NCI-H460 (cell line): ENCODE measurements at places on chromosomes 6 and 20. TPM values are rescaled to one million over a fixed set of nuclear protein-coding genes. Genes with fewer than 3 reads are reported as not detected.
A peak's percentile ranks its signal among the peaks of the same experiment; 100 is the strongest.

DNA sequence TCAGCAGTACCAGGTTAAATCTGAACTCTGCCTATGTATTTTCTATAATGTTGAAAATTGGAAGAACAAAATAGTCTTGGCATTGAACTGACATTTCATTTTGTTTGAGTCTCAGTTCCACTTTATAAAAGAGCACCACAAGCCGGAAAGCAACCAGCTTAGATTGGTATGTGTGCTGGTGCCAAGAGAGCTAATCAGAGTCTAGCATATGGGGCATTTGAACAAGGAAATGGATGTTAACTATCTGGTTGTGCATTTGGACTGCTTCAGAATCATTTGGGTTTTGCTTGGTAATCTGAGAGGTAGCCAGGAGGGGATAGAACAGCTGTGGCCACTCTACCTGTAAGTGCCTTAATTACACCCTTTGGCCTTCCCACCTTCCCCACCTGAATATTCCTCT lies 184.8 kb downstream of the GRIK2 start:
- DNase-seq, result no peak

DNA sequence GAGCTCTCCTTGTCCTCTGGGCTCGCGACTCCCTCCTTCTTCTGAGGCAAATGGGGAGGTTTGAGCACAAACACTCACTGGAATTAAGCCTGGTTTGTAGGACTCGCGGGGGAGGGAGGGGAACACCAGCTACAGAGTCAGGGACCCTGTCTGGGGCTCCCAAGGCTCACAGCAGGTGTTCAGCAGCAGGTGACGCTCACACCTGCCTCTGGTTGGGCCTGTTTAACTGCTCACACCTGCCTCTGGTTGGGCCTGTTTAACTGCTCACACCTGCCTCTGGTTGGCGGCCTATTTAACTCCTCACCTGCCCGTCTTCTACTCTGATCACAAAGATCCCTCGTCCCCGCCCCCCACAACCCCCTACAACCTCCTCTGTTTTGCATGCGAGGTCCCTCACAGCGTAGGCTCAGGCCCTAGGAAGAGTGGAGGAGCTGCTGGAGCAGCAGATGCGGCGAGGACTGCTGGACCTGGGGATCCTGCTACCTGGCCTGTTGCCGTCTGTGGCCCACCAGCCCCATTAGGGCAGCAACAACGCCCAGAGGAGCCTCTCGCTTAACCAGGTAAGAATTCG lies 181.9 kb downstream of the ERMARD start:
- DNase-seq, result no peak

GRCh38 chr6:140897804-140898573 lies 1234.7 kb upstream of the GJE1 start:
- DNase-seq, result peak; percentile 56

GRCh38 chr20:16562259-16562658 lies 11.0 kb downstream of the KIF16B start:
- no peak for DNase-seq

GRCh38 chr20:41380551-41381193 lies 14.1 kb upstream of the EMILIN3 start:
- no peak for DNase-seq

GRCh38 chr20:24446811-24447210 lies 22.6 kb upstream of the SYNDIG1 start:
- DNase-seq, result no peak

DNA sequence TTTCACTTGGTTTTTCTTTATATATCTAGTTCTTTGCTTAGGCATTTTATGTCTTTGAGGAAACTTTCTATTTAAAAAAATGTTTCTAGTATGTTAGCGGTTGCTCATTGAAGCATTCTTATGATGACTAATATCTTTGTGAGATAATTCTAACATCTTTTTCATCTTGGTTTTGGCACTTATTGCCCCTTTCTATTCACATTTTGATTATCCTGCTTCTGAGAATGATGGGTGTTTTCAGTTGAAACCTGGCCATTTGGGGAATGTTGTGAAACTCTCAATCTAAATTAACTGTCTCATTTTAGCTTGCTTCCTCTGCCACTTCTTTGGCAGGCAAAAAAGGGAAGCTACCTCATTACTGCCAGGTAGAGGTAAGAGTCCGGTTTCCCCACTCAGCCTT lies 683.1 kb downstream of the DOK5 start:
- DNase-seq, result no peak

GRCh38 chr20:46332373-46333160 lies 24.3 kb upstream of the CDH22 start:
- DNase-seq, result no peak

DNA sequence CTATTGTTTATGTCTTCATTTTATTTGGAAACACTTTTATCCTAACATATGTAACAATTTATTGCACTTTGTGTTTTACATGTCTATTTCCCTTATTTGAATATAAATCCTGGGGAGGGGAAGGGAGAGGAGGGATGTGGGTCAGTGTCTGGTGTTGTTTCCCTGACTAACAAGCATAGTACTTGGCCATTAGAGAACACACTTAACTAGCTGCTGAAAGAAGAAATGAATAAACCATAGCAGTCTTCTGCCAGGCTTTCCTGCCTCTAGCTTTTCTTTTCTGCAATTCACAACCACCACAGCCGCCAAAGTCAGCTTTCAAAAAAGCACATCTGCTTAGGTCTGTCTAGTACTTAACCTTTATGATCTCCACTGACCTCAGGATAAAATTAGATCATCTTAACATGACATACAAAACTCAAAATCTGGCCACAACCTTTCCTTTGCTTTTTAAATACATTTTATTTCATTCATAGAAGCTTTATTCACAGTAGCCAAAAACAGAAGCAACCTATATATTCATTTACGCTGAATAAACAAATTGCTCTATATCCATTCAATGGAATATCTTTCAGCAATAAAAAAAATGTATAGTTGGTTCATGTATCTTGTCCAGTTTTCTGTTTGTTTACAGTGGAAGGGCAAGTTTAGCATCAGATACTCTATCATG lies 16.3 kb downstream of the PDSS2 start:
- DNase-seq, result no peak

DNA sequence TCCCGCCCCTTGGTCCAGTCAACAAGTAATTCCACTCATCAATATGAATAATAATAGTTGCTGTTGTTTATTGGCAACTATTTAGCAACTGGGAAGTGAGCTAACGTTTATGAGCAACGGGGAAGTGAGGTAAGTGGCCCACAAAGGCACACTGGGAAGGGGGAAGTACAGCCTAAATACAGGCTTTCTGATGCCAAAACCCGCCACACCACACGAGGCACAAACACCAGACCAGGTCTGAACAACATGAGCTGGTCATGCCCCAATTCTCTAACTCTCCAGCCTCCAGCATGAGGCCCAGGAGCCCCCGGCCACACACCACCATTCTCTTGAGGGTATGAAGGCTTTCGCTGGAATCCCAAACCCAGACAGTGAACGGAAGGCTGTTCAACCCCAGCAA lies 50.8 kb downstream of the PREX1 start:
- no peak for DNase-seq

DNA sequence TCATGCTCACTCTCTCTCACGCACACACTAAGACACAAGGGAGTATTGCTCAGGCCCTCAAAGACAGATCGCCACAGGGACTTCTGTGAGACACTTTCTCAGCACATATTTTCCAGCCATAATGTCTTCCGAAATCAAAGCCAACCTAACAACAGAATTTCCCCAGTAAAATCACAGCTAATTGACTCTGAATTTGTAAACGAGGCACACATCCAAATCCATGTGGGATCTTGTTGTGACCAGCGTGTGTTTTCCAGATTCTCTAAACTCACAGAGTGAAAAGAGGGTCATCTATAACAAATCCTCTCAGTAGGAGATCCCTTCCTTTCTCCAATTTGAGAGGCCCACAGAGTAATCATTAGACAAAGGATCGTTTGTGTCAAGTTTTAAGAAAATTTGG lies 280.4 kb downstream of the PACRG start:
- no peak for DNase-seq

- no peak for DNase-seq
These were observed 19.8 kb upstream of the AAR2 start for GRCh38 chr20:36216314-36217025.

DNA sequence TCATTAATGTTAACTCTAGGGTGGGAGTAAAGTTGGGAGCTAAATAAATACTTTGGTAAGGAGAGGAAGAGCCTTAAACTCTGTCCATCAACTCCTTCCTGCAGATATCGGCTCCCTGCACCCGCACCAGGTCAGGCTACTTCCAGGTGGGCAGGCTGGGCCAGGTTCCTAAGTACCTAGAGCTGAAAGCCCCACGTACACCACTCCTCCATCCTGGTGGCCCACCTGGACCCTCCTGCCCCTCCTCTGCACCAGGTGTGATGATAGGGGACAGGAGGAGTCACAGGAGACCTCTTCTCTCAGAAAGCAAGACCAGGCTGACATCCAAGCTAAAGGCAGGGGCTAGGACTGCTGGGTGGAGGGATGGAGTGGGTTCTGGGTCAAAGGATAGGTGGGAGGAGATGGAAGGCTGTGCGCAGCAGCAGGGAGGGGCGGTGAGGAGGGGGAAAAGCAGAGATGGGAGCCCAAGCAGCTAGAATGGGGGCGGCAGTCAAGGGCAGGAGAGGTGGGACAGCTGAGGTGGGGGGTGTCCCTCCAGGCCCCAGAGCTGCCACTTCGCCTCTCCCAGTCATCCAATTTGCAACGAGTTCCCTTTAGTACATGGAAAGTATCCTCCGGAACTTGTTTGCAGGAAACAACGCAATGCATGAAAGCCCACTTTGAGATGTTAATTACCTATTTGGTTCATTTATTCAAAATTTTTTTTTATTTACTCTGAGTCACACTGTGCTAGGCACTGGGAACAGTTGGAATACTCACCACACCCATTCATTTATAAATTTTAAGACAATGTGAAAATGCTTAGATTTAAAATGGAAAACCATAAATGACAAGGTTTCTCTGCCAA lies 15.2 kb upstream of the TOX2 start:
- DNase-seq, result no peak

DNA sequence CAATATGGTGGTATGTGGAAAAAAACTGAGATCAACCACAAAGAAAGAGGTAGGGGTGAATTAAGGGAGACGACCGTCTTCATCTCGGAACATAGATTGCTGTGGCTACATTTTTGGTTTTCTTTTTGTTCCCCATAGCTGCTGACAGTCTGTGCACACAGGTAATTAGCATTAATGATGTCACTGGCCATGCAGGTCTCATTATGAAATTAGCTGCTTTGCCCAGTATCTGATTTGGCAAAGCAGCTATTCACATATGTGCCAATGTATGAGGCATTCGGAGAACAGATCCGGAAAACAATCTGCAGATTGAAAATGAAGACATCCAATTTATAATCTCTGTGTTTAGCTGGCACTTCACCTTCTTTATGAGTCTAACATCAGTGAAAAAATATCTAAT lies 13.1 kb downstream of the NOX3 start:
- no peak for DNase-seq

GRCh38 chr20:5608104-5608441 lies 142.1 kb upstream of the SHLD1 start:
- DNase-seq, result no peak

- no peak for DNase-seq
These were observed 184.7 kb upstream of the RALGAPA2 start for GRCh38 chr20:20897145-20897544.

- no peak for DNase-seq
These were observed 13.4 kb upstream of the NANP start for GRCh38 chr20:25637247-25637646.

- no peak for DNase-seq
These were observed 79.0 kb upstream of the ATXN1 start for GRCh38 chr6:16840291-16840690.

- DNase-seq, result no peak
These were observed 1.6 kb downstream of the SLC24A3 start for GRCh38 chr20:19213946-19214490.

DNA sequence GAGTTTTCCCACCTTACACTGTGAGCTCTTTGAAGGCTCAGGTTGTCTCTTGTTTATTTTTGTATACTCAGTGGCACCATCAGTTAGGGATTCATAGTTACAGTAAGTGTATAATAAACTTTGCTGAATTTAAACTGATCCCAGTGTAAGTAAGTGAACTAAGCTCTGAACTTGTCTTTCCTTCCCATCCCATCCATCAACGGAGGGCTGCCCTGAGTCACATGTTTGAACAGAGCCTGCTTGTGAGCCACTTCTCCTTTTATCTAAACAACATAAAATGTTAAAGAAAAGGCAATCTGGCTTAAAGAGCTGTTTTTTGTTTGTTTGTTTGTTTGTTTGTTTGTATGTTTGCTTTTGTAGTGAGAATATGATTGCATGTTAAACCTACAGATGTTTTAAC lies 185.7 kb upstream of the MARCKS start:
- DNase-seq, result no peak

DNA sequence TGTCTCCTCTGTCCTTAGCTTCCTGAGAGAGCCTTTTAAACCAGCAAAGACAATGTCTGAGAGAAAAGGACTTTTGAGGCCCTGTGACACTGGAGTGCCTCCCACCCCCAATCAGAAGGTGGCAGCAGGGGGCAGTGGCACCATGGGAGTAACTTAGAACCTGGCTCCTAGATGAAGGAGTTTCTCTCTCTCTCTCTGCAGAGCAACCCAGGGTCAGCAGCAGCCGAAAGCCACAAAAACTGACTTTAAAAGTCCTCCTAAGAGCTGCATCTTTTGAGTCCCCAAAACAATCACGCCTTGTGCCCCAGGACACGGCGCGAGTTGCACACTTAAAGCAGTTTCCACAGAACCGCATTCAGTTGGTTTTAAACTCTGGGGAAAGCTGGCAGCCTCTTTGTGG lies 5.3 kb upstream of the TCP11 start:
- DNase-seq, result peak; percentile 13

DNA sequence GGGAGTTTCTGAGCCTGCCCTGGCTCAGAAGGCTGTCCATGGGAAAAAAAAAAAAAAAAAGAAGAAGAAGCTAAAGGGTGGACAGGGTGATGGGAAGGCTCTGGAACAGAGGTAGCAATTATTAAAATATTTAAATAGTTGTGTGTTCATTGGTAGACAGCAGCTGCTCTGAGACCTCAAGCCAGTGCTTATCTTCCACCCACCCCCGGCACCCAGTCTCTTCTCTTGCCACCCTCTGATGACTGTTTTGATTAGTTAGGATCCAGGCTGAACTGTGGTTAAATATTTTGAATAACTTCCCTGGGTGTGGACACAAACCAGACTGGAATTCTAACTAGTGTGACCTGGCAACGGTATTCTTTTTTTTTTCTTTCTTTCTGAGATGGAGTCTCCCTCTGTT lies 16.9 kb upstream of the SRSF3 start:
- peak; percentile 52 for DNase-seq

GRCh38 chr6:129946439-129947140 lies 71.8 kb upstream of the L3MBTL3 start:
- DNase-seq, result no peak

DNA sequence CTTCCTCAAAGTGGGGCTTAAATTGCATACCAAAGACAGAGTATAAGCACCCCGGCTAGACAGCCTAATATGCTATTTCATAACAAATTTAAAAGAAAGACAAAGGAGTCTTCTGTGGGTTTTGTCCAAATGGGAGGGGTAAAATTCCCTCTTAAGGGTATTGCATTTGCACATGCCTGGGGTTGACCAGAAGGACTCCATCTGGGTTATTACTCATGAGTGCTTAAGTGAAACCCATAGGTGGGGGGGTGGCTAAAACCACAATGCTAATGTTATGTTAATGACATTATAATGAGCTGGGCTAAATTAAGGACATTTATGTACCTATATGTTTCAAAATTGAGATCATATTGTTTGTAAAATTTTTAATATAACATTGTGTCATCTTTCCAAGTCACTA lies 15.0 kb downstream of the IMPG1 start:
- DNase-seq, result no peak

Gene IL17F
- not detected in 2 replicates for total RNA-seq

Gene ROS1
- total RNA-seq, result not detected in 2 replicates

Gene UNC5CL
- 0.10 TPM in 1 of 2 replicates, not detected in the other for total RNA-seq

Gene VWA7
- total RNA-seq, result 0.47 and 0.81 TPM in 2 replicates

Gene CTCFL
- total RNA-seq, result not detected in 2 replicates

Gene SULF2
- total RNA-seq, result 3.9 and 4.5 TPM in 2 replicates

Gene HS3ST5
- total RNA-seq, result not detected in 2 replicates

Gene MAP1LC3A
- 1.2 and 2.3 TPM in 2 replicates for total RNA-seq

Gene PLTP
- 116 and 122 TPM in 2 replicates for total RNA-seq

Gene VIP
- total RNA-seq, result not detected in 2 replicates
